Kidney glomerular epithelial cell (primary cell): ENCODE measurements at places on chromosomes 7 and 10.

- DNase-seq, result no peak
Observed at GRCh38 chr7:45698303-45699014, 124.3 kb downstream of the ADCY1 start.

GRCh38 chr10:117175215-117175900, 21.9 kb upstream of the KCNK18 start:
- no peak for DNase-seq

DNA sequence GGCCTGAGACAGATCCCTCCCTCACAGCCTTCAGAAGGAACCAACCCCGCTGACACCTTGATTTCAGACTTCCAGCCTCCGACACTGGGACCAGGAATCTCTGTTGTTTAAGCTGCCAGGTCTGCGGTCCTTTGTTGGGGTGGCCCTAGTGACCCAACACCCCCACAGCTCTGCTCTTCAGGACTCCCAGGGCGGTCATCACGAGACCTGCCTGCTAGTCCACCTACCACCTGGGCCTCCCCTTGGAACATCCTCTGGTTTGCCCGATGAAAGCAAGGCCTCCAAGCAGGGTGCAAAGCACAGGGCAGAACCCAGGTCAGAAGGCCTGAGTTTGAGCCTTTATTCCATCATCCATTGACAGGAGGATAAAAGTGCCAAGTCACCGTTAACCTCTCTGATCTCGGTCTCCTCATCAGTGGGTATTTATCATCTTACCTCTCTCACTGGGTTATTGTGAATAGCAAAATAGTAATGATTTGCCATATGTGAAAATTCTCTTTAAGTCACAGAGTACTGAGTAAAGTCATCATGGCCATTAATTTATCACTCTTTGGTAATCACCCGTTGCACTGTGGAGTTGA, 16.9 kb upstream of the SMARCD3 start:
- DNase-seq, result no peak

- peak; percentile 6 for DNase-seq
Observed at GRCh38 chr10:30000802-30001571, 58.4 kb downstream of the JCAD start.

- DNase-seq, result peak; percentile 11
Observed at GRCh38 chr10:22174442-22174841, 43.4 kb downstream of the EBLN1 start.

GRCh38 chr10:98268694-98269431, 869 bp upstream of the LOXL4 start:
- no peak for DNase-seq
